Stimulated activated CD4-positive, alpha-beta T cell treated with anti-CD3 and anti-CD28 coated beads, TNF-alpha, amount 100 ng/mL, for 1 hour (primary cell): ENCODE measurements at places on chromosomes 3 and 15.

DNA sequence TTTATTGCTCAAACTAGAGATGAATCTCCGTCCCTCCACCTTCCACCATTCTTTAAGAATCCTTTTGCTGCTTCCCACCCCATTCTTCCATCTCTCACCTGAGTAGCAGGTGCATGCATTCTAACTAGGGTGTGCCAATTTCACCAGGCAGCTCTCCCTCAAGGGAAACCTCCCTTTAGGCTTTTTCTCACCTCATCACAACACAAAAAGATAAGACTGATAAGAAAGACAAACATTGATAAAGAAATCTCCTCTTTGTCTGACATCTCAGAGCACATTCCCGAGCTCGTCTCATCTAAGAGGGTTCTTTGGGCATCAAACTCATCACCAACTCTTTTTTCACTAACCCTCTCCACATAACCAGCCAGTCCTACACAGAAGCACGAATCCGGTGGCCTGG lies 23.0 kb downstream of the MB21D2 start:
- DNase-seq: no peak

DNA sequence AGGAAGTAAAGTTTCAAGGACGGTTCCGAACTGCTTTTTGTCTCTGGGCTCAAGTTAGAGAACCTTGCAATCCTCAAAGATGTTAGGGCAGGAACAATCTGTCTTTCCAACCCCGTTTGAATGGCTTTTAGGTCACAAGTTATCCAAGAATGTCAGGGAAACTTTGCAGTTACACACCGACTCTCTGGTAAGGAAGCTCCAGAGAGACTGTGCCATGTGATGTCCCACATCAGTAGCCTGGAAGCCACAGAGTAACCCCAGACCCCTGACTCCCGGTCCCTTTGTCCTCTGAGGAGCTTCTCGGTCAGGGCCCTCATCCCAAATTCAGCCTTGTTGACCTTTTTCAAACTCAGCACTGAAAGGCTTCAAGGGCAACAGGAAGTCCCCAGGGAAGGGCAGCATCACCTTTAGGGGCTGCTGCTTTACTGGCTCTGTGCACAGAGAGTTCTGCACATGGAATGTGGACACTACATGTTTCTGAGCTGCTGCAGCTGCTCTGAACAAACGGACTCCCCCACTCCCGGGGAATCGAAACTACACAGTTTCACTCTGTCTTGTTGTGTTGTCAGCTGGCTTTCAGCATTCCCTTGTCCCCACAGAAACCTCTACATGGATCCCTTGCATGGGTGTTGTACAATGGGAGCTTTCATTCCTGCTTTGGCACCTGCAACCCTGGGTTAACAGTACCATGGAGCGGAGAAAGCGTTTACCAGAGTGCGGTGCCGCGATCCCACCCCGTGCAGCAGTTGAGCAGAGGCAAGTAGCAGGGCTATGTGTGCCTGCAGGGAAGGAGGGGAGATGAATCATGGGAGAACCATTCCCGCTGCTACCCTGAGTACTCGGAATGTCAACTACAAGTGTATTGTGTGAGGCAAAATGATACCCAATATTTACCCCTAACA lies 408.2 kb upstream of the THBS1 start:
- DNase-seq: no peak

- no peak for DNase-seq
Observed at GRCh38 chr3:9883706-9884554, 3.9 kb upstream of the CIDEC start.

GRCh38 chr15:80567721-80568157 lies 127.4 kb upstream of the ABHD17C start:
- no peak for DNase-seq

- no peak for DNase-seq
Observed at GRCh38 chr15:48646331-48646730, 822 bp upstream of the FBN1 start.

DNA sequence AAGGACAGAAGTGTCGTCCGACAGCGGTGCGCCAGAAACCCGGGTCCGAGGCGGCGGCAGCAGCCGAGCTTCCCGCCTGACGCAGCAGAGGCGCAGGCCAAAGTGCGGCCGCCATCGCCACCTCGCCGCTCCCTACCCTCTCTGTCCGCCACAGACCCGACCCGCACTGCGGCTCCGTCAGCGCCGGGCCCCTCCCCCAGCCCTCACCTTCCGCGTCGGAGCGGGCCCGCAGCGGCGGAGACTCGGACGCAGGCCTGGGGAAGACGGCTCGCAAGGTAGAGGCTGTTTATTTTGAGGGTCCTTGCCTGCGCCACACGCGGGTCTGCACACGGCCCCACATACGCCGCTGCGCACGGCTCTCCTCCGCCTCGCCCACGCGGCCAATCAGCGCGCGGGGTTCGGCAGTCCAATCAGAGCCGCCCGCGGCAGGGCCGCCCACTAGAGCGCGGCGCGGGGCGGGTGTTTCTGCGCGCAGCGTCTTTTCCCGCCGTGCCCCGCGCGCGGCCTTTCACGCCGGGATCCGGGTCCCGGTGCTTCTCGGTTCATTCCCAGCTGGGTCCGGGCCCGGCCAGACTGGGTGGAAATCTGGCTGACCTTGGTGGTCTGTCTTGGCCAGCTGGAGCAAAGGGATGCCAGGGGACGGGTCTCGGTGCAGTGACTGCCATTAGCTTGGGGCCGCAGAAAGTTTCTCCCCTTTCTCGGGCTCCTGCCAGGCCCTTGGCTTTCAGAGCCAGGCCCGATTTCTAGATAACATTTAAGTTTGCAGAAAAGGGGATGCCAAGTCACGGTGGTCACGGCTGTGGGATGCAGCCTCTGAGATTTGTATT lies at the start of gene CNBP:
TSS of gene CNBP (minus strand) at position 328 of the 827 bp plus-strand sequence. CDS start 12,139 bp downstream, outside the sequence.
- DNase-seq: peak; percentile 86

DNA sequence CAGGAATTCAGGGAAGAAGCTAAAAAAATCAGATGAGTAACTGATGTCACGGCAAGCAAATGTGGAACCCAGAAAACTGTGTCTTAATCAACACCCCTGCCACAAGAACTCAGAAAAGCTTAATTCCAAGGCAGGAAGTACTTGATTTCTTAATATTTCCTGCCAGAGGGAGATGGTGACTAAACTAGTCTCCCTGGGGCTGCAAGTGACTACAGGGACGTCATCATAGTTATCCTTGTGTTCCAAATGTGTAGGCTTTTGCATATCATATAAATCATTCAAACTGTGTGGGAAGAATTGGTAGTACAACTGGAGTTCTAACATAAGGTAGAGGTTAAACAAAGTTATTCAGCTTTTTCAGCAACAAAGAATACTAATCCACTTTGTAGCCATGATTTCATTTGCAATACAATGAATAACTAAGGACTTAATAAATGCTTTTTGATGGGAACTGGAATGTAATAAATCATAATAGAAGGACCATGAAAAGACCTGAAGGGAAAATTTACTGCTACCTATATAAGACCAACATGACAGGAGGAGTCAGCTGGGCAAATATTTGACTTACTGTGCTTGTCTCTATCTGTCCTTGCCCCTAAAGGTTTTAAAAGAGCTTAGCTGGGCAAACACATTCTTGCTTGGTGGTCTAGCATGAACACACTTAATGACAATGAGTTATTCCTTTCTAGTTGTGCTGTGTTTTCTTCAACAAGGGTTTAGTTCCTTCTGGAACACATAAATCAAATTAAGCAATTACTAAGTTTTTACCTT lies 76.0 kb upstream of the NECTIN3 start:
- no peak for DNase-seq

DNA sequence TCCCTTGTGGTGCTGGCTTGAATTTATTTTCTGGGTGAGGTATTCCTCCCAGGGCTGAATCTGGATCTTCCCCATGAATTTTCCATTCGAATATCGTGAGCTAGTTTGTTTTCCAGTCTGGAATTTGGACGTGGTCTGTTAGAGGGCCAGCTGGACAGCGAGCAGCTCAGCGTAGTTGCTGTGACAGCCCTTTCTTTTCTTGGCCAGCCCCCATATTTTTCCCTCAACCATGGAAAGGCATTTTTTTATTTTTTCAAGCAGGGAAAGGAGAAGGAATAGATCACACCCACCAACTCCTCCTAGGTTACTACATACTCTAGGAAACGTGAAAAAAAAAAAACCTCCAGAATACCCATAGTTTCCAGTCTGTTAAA lies 152.0 kb downstream of the KLHL25 start:
- no peak for DNase-seq

- no peak for DNase-seq
Observed at GRCh38 chr3:189630767-189631372, 319 bp upstream of the TP63 start.

DNA sequence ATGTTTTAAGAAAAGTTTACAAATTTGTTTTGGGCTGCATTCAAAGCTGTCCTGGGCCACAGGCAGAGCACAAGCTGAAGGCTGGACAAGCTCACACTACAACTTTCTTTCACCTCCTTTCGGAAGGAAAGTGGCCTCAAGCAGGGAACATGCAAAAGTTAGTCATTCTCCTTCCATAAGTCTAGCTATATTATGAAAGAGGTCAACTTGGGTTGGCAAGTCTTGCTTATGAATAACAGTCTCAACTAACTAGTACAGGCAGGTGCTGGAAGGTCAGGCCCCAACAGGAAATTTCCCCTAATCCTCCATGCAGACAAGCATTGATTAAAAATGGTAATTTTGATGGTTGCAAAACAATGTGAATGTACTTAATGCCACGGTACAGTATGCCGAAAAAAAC lies 69.4 kb downstream of the OSBPL10 start:
- no peak for DNase-seq

GRCh38 chr15:52011711-52012144 lies 7.3 kb upstream of the MAPK6 start:
- DNase-seq: no peak

- no peak for DNase-seq
Observed at GRCh38 chr3:58577269-58577821, at the start of gene FAM107A. FAM107A (minus strand) TSS chr3:58577391; CDS start chr3:58569860, 7,531 bp downstream.

- no peak for DNase-seq
Observed at GRCh38 chr3:172128858-172129257, 89.5 kb downstream of the FNDC3B start.

DNA sequence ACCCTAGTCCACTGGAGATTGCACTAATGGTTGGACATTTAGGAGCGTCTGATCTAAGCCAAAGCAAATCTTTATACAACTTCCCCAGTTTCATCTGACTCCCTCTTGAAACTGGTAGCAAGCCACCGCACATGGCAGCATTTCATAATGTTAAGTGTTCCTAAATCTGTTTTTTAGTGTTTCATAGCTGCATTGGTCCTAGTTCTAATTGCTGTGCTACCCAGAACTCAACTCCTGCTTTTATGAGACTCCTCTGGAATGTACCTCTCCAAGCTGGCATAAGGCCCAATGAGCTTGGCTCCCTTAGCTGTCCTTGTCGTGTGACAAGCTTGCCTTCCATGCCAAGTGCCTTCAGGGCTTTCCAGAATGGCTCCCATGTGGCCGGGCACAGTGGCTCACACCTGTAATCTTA lies 65.3 kb upstream of the FLNB start:
- DNase-seq: no peak

- DNase-seq: no peak
Observed at GRCh38 chr15:85556618-85556895, 176.2 kb downstream of the AKAP13 start.

- DNase-seq: peak; percentile 76
Observed at GRCh38 chr3:39383881-39384664, 903 bp downstream of the SLC25A38 start.

- DNase-seq: no peak
Observed at GRCh38 chr3:46354984-46355383, 1.1 kb downstream of the CCR2 start.

GRCh38 chr3:128366136-128366535 lies 100.6 kb downstream of the DNAJB8 start:
- DNase-seq: no peak

GRCh38 chr3:54232618-54233017 lies 110.3 kb downstream of the CACNA2D3 start:
- DNase-seq: no peak

GRCh38 chr3:195865752-195866151 lies 42.6 kb downstream of the TNK2 start:
- DNase-seq: no peak

DNA sequence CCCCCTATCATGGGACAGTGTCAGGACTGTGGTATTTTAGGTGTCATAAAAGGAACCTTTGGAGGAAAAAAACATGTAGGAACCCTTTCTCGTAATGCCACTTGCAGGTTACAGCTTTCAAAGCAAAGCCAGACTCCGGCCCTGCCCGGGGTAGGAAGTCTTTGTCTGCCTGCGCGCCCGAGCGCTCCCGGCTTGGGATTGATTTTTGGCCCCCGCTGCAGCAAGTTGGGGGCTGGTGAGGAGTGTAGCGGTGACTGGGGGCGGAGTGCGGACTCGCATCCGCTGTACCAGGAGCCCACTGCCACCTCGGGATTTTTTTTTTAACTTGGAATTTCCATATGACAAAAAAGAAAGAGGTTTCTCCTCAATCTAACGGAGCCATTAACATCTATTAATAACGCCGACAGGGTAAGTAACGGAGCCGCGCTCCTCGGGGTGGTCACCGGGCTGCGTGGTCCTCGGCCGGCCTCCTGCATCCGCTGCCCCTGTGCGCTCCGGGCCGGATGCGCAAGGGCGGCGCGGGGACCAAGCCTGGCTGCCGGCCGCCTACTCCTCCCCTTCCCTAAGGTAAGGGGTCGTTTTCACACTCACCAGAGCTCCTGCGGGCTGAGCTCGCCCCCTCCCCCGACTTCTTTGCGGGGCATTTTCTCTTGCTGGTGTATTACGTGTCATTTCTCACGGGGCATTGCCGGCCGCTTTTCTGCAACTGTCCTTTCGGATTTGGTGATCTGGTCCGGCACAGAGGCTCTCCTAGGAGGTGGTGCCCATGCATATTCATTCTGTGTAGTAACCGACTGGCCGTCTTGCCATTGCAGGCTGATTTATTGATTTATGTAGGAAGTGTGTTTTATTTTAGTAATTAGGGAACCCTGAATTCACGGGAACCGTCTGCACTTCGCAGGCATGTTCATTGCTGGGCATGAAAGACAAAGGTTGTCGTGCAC lies 219.8 kb upstream of the TOPAZ1 start:
- no peak for DNase-seq

DNA sequence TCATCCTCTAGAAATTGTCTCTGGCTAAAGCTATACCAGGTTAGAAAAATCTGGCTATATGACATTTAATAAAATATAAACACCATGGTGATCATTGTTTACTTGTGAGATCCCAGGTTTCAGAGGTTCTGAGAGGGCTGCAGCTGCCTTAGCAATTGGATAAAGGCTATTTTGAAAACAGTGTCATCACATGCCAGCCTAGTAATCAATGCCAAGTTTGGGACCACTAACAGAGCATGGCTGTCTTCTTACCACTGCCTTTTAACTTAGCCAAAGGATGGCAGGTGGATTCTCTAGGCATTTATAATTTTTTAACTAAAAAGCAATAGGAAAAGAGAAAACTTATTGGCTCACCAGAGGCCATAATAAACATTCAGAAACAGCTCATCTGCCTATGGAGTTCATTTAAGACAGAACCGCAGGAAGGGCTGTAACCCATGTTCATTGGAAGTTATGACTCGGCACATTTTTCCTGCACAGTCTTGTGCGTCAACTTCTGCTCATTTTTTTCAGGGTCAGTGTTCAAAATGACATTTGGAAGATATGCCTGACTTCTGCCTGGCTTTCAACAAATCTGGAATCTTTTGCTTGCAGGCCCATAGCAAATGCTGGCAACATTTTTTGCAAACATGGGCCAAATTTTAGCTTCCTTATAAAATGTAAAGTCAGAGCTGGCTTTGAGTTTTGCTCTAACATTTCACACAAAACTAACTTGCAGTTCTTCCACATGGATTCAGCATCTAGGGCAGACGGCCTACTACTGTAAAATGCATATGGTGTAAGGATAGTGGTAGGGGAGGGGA lies 476.0 kb upstream of the TBL1XR1 start:
- DNase-seq: no peak

- DNase-seq: no peak
Observed at GRCh38 chr15:27457766-27458165, 486.8 kb downstream of the GABRG3 start.
